COR-L47 (cell line): ENCODE measurements at places on chromosomes 4 and X.

DNA sequence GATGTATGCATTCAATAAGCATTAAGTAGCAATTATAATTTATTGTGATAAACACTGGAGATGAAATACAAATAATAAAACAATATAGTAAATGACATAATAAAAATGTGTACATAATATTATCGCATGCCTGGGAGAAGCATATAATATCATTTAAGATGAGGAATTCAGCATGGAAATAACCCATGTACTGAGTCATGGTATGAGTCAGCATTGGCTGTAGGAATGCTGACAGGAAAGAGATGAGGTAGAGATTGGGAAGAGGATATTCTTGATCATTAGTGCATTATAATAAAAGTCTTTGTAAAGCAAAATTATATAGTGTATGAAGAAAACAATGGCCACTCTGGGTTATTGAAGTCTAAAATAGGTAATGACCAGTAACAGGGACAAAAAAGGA, 82.8 kb downstream of the MAGEB10 start:
- DNase-seq: no peak

GRCh38 chr4:25367004-25367621, 9.9 kb upstream of the ANAPC4 start:
- DNase-seq: peak; percentile 47

- no peak for DNase-seq
Observed at GRCh38 chrX:146854281-146854680, 39.7 kb upstream of the CXorf51A start.

DNA sequence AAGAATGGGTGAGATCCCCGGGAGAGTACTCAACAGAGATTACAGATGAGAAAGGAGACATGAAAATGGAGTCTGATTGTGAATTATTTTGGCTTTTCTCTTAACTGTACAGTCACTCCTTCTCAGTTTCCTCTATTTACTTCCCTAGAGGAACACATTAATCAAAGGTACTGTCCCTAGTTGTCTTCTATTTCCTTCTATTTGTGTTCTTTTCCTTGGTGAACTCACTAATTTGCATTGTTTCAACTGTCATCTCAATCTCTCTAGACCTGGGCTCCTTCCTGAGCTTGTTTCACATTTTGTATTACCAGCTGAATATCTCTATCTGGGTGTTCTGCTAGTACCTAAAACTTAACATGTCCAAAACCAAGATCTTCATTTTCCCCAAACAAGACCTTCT, 59.8 kb downstream of the ABCB7 start:
- DNase-seq: no peak

GRCh38 chr4:107896158-107896645, 35.1 kb upstream of the CYP2U1 start:
- DNase-seq: no peak

GRCh38 chr4:156377036-156377710, 423.5 kb upstream of the CTSO start:
- DNase-seq: no peak

DNA sequence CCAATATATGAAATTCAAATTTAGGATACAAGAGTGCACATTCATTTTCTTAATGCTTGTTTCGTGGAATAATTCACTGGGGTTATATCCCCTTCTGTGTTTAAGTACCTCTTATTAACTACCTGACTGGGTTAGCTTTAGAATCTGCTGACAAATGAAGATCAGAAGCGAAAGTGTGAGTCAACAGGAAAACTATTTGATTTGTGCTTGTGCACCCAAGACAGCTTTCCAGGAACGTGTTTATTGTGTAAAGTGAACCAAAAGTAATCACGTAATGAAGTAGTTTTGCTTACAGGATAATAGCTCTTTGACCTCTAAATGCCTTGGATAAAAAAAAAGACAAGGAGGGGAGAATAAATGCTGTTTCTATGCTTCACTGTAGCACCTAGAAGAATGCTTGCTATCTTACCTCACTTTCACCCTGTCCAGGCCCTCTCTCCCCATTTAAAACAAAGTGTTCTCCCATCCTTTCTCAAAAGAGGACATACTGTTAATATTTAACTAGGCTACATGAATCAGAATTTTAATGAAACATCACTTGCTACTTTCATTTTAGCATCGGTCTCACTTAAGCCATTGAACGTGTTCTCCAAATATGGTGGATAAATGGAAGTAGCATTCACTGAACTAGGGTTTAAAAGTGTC, 141.9 kb downstream of the THOC2 start:
- no peak for DNase-seq

GRCh38 chr4:153485860-153486259, 19.7 kb downstream of the TMEM131L start:
- DNase-seq: no peak

- DNase-seq: no peak
Observed at GRCh38 chrX:53003111-53003510, 44.8 kb upstream of the FAM156A start.

DNA sequence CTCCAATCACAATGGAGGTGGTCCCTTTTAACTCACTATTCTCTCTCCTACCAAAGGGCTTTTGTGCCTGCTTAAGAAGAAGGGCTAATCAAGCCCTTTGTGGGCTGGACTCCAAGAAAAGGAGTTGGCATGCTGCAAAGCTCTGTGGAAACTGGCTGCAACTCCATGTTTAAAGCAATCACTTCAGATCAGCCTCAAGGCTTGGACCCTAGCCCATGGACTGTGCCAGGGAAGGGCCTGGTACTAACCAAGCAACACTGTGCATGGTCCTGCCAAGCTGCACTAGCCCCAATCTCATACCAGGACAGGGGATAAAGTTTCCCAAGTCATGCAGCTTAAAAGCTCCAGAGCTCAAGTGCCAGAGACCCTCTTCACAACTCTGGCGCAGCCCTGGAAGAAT, 86.7 kb downstream of the ATP8A1 start:
- peak; percentile 36 for DNase-seq

DNA sequence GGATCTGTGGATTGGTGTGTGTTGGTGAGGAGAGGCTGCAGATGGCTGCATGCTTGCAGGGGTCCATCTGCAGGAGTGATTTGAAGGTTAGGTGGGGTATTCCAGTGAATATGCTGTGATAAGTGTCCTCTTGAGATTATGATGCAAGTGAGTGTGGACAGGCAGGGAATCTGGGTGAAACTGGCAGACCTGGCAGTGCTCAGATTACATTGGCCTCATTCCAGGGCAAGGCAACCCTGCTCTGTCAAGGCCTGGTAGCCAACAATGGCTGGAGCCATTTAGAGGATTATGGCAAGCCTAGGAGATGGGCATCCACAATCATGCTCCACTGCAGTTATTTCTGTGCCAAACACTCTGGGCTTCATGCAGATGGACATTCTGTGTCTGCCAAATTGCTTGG, 113.9 kb downstream of the RTL3 start:
- DNase-seq: no peak

DNA sequence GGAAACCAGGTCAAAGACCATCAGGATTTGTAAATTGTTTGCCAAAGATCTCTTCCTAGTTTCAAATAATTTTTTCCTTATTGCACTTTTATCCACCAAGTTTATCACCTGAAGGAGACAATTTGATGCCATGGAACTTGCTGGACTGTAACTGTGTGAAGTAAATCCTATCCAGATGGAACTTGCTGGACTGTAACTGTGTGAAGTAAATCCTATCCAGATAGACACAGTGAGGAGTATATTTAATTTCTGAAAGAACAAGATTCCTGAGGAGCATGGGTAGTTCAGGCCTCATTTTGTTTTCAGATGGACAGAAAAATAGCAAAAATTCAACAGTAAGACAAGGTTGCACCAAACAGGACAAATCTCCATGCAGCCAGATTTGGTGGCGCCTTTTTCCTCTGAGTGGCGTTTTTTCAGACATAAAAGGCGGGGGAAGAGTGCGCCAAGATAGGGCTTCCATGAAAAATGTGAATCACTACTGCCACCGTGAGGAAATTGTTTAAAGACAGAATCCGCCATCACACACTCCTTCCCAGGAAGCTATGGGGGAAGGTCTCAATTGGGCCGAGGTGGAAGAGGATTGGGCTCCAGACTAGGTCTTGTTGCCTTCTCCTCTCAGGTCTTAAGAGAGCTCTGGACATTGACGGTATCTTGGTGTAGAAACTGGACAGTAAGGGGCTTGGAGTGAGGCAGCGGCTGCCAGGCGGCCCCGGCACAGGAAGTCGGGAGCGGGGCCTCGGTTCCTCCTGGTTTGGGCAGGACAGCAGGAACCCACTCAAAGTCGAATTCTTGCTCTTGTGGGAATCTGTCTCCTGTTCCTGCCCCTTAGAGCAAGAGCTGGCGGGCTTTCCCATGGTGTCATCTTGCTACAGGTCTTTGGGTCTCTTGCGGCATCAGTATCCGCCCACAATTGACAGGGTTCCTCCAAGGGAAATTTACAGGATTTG, 234.7 kb downstream of the OR13H1 start:
- no peak for DNase-seq

DNA sequence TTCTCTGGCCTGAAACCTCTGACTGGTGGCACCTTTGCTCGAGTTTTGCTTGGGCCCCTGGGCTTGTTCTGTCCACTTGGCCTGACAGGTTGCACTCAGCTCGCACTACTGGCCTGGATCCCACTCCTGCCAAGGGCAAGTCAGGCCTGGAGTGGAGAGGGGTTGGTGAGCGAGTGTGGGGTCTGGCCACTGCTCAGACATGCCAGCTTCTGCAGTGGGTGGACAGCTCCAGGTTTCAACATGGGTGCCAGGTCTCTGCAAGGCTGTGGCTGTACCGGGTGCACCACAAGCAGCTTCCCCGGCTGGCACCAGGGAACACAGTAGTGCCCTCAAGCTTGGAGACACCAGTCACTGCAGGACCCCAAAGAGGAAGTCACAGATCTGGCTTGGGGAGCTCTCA, 91.6 kb upstream of the CXorf51A start:
- no peak for DNase-seq

DNA sequence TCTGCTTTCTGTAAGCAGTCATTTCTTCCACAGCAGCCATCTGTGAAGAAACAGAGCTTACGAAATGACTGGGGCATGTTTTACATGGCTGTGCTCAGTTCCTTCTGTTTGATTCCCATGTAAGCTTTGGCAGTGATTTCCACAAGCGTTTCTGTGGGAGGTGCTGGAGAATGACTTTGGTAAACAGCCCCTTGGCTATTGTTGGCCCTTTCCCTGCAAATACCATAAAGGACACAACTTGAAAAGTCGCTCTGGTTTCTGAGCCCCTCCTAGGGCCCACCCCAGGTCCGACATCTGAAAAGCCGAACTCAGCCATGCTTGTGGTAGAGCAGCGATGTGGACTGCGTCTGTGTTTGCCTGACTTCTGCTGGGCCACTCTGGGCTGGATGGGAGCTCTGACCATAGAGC, 3.7 kb downstream of the LIMCH1 start:
- no peak for DNase-seq

DNA sequence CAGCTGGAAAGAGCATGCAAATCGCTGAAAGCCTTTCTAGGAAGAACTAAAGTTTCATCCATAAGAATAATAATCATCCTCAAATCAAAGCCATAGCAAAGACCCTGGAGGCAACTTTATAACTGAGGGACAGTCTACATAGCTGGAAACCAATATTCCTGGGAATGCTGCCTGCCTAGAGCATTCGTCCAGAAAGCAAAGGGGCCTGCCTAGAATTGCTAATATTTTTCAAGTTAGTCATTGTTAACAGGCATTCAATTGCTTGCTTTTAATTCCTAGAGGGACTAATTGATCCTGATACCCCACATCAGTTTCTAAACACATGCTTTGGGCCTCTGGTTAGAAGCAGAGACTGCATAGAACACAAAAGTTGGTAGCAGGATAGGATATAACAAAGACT, 4.2 kb upstream of the PPARGC1A start:
- DNase-seq: no peak

DNA sequence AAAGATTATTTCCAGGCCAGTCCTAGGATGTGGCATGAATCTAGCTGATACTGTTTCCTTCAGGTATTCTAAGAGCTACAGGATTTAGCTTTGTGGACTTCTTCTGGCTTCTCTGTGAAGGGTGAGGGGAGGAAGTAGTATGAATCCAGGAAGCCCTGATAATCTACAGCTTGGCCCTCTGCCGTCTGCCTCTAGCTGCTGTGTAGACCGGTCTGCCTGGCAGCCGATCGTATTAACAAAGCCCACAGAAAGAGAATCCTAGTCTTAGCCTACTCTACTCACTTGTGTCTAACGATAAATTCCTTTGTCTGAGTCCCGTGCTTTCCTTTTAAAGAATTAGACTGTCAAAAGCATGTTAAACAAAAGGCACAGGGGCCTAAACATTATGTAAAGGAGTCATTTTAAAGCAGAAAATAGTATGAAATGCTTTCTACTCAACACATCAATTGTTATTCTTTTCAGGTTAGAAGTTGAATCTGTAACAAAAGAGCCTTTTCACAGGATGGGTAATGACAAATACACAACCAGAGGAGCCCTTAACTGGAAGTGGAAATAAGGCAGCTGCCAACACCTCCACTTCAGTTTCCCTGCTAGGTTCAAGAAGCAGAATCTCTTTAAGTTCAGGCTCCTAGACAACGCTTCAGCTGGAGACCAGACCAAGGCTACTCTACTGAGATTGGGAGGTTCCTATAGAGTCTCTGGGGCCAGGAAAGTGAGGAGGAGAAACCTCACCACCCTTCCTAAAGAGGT, 48.9 kb upstream of the UCP1 start:
- no peak for DNase-seq

DNA sequence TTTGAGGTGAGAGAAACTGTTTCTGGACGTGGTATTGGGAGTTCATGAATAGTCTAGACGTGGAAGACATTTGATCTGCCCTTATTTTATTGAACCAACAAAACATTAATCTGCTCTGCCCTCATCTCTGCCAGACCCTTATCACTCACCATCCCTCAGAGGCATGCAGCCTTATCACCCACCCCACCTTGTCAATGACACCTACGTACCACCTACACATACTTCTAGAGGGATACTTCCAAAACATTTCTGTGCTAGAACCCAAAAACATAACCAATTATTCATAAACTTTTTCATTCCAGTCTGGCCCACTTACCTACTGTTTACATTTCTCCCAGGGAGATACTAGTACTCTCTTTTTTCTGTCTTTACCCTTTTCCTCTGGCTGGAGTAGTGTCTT, 105.2 kb downstream of the RS1 start:
- no peak for DNase-seq

DNA sequence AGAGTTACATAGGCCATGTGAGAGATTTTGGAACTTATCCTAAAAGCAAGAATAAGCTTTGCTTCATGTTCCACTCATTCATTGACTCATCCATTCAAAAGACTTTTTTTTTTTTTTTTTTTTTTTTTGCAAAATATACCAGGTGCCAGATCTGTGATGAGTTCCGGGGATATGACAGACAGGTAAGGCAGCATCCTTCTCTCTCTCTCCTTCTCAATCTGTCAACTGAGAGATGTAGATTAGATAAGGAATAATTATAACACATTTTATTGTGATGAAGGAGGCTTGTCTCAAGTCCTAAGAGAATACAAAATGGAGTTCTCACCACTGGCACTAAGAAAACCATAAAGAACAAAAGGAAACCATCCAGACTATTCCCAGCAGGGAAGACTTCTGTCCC, 190.2 kb upstream of the CPEB2 start:
- no peak for DNase-seq

- DNase-seq: no peak
Observed at GRCh38 chr4:137681081-137681480, 148.8 kb upstream of the PCDH18 start.

DNA sequence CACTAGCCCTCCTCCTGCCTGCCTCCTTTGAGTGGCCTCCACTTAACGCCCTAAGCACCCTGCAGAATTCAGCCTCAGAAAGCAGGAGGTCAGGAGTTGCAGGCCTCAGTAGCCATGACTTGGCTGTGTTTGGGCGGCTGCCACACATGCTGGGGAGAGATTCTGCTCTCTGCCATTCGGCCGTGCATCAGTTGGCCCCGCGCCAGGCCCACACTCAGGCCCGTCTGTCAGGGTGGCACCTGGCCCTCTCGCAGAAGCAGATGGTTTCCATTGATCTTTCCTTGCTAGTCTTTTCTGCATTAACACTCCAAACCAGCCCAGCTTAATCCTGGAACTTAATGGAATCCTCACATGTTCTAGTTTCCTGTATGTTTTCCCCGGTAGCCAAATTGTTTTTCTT, 30.7 kb upstream of the ATP6AP2 start:
- DNase-seq: peak; percentile 60
